Left ventricle myocardium superior (tissue), 1 donor: ENCODE measurements at places on chromosomes 1 and 21. TPM values are rescaled to one million over a fixed set of nuclear protein-coding genes. Genes with fewer than 3 reads are reported as not detected.
A peak's percentile ranks its signal among the peaks of the same experiment; 100 is the strongest.

- no peak for DNase-seq
Measured at GRCh38 chr1:213622365-213623063, 365.3 kb upstream of the PROX1 start.

DNA sequence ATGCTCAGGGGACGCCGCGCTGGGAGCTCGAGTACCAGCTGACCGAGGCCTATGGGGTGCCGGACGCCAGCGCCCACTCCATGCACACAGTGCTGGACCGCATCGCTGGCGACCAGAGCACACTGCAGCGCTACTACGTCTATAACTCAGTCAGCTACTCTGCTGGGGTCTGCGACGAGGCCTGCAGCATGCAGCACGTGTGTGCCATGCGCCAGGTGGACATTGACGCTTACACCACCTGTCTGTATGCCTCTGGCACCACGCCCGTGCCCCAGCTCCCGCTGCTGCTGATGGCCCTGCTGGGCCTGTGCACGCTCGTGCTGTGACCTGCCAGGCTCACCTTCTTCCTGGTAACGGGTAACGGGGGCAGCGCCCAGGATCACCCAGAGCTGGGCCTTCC, 1.3 kb upstream of the XKR8 start:
- DNase-seq: no peak

- DNase-seq: no peak
Measured at GRCh38 chr21:29873908-29874307, 65.9 kb downstream of the GRIK1 start.

- no peak for DNase-seq
Measured at GRCh38 chr1:222654849-222655248, 37.0 kb downstream of the MIA3 start.

DNA sequence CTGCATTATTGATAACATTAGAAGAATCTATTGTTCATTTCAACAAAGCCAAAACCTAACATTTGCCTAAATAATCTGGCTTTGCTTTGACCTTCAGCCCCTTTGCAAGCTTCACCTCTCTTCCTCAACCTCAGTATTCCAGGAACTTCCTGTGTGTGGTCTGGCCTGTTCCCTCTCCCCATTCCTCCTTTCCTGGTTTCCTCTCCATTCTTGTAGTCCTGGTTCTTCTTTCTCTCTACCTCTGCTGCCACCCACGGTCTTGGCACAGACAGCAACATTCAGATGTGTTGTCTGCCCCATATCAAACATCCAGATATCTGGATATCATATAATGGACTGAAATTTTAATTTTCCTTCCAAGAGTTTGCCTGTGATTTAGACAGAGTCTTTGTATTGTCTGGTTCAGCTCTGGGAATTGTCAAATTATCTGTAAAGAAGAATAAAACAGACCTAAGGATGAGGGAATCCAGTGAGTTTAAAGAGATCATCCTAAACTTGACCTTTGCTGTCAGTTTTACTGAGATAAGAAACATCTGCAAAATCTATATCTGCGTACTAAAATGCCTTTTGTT, 148.1 kb upstream of the KCTD3 start:
- DNase-seq: no peak

DNA sequence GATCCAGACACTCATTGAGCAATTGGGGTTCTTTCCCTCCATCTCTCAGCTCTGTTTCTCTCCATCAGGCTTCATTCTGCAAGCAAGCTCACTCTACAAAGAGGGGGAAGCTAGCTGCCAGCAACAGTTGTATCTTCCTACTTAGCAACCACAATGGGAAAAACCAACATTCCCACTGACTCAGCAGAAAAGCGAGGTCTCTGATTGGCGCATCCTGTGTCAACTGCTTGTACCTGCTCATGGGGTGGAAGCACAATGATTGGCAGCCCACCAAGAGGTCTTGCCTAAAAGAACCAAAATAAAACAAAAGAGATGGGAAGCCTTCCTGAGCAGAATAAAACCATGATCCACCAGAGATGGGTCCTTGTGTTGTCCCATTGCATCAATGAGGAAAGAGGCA, 4.0 kb upstream of the CDA start:
- no peak for DNase-seq

GRCh38 chr1:179003512-179004066, 22.1 kb upstream of the FAM20B start:
- DNase-seq: no peak

- DNase-seq: no peak
Measured at GRCh38 chr1:52238887-52239707, 97.2 kb downstream of the ZFYVE9 start.

- no peak for DNase-seq
Measured at GRCh38 chr1:195769461-195769860, 838.8 kb downstream of the KCNT2 start.

DNA sequence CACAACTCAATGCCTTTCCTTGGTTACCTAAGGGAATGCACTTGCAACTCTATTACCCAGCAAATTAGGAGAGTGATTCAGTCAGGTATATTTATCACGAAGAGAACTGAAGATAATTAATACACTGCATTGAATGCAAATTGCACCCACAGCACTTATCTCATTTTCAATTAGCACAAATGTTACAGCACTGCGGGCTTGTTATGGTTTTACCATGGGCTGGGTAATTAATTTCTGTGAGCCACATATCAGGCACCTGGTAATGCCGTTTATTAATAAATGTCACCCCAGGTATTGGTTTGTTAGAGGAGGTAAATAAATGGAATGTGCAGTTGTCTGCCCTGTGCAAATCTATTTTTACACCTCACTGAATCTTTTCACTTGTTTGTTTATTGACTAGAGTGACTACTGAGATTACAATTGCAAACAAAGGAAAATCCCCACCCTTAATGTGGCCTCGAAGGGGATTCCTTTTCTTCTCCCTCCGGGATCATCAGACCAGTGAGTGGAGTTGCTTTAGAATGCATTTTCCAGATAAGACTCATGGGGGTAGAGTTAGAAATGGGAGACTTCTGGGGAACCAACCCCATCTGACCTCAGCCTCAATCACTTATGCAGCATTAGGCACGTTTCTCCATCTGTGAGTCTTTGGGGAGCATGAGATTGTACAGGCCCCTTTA, 269.3 kb downstream of the RPS6KC1 start:
- no peak for DNase-seq

- DNase-seq: no peak
Measured at GRCh38 chr1:165833358-165833757, 5.9 kb downstream of the UCK2 start.

DNA sequence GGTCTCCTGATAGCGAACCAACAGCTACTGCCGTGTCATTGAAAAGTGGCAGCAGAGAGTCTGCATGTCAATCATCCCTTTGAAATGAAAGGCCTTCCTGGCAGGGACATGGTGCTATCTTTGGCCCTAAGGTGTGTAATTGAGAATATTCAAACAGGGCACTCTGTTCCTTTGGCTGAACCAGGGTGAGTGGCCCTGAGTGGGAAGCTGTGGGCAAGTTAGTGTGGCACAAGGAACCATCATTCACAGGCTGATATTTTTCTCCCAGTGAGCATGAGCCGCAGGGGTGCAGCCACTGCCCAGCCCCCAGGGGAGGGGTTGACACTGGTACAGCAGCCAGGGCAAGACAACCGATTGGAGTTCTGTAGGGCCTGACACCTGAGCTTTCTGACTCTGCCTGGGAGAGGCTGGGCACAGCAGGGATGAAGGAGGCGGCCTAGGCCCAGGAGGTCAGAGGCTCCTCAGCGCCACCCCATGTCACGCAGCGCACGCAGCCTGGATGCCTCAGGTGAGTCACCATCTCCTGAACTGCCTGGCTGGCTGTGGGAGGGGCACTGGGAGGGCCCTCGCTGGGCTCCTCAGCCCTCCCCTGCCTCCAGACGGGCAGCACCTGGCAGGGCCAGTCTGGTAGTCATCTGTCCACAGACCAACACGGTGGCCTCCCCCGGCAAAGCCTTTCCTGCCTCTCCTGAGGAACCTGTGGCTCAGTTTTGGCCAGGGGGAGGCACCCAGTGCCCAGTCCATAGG, 13.2 kb downstream of the QSOX1 start:
- DNase-seq: peak; percentile 47

GRCh38 chr1:112308716-112309115, 87.3 kb upstream of the CTTNBP2NL start:
- no peak for DNase-seq

- DNase-seq: no peak
Measured at GRCh38 chr1:65998763-65999583, 206.3 kb downstream of the PDE4B start.

DNA sequence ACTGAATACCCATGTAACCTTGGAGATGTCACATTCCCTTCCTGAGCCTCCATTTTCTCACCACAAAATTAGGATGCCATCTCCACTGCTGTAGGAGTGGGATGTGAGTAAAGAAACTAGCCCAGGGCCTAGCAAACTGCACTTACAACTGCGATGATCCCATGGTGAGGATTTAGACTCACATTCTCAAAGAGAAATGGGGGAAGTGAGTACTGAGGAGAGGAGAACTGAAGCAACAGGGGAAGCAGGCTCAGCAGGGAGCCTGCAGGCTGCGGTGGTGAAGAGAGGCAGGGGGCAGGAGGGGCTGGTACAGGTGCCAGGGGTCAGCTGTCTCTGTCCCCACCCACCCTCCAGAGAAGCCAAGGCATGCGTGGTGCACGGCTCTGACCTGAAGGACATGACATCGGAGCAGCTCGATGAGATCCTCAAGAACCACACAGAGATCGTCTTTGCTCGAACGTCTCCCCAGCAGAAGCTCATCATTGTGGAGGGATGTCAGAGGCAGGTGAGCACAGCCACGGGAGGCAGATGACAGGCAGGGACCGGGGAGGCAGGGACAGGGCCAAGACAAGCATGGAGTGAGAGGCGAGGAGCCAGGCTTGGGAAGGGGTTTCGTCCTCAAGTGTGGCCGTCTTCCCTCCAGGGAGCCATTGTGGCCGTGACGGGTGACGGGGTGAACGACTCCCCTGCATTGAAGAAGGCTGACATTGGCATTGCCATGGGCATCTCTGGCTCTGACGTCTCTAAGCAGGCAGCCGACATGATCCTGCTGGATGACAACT, 16.4 kb upstream of the ATP1A4 start:
- no peak for DNase-seq

DNA sequence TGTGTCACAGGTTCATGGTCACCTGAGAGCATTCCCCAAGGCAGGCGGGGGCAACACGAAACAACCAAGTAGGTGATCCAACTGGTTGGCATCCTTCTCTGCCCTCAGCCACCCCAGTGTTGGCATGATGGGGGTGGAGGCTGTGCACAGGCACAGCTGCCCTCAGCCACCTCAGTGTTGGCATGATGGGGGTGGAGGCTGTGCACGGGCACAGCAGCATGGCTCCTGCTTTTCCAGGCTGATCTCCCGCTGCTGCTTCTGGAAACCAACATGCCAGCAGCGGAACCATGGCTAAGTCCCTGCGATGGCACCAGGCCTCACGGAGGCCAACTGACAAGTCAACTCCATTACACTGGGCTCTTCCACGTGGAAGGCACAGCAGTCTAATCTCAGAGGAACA, 447.8 kb downstream of the PTPRU start:
- DNase-seq: no peak

- no peak for DNase-seq
Measured at GRCh38 chr1:219749370-219749769, 136.5 kb upstream of the ZC3H11B start.

GRCh38 chr1:90308421-90308820, 313.5 kb downstream of the ZNF326 start:
- DNase-seq: no peak

Gene TARDBP
- total RNA-seq: 117 TPM

Gene NBPF12
- total RNA-seq: 3.1 TPM

Gene HSD3B2
- total RNA-seq: not detected

Gene BCAN
- 0.52 TPM for total RNA-seq

Gene LAPTM5
- 23.9 TPM for total RNA-seq

Gene ORC1
- 0.32 TPM for total RNA-seq

Gene DIPK1A
- total RNA-seq: 7.3 TPM

Gene CALML6
- total RNA-seq: not detected

Gene LCE1A
- not detected for total RNA-seq

Gene S100A7
- not detected for total RNA-seq

Gene FMO2
- 53.5 TPM for total RNA-seq
